ENCODE measurements at places on chromosomes 4 and X. TPM values are rescaled to one million over a fixed set of nuclear protein-coding genes. Genes with fewer than 3 reads are reported as not detected.

DNA sequence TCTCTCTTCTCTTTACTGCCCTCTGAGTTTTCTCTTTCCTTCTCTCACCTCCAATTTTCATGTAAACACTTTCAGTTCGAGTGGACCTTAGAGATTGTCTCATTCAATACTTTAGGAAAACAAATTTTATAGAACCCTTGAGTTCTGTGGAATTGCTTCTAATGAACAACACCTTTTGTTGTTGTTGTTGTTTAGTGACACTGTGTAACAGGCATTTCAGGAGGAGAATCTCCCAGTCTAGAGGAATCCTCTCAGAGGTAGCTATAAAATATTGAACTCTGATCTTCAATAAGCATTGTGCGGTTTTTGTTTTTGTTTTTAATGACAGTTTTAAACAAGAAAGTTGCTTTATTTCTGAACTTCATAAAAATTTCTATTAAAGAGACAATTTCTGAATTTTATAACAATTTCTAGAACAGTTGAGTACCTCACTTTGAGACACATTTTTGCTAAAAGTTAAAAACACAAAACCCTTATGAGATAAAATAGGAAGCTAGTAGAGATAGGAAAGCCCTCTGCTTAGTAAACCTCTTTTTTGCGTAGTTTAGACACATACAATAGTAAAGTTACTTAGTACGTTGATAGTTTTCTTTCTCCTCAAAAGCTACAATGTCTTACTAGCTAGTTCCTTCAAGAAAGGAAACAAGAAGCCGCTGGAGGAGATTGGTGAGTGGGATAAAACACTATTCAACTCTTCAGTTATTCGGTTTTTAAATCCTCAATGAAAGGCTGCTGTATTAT is 38.8 kb downstream of the CLCN3 start:
- no peak for DNase-seq
- H3K27ac ChIP-seq: peak overlapping the region; percentile 98
- H3K4me3 ChIP-seq: peak overlapping the region; percentile 68
- H3K4me1 ChIP-seq: peaks cover 47% of the 10 kb centered on the region
- H3K36me3 ChIP-seq: no peaks in the 10 kb centered on the region

TEX11 gene
- total RNA-seq: not detected

GRCh38 chrX:10591363-10592335 is 28.7 kb downstream of the MID1 start:
- no peak overlapping the region for H3K27ac ChIP-seq
- H3K4me3 ChIP-seq: no peak overlapping the region
- DNase-seq: no peak
- H3K4me1 ChIP-seq: no peaks in the 10 kb centered on the region
- no peaks in the 10 kb centered on the region for H3K27me3 ChIP-seq

- DNase-seq: no peak
- no peak overlapping the region for H3K4me3 ChIP-seq
- no peaks in the 10 kb centered on the region for H3K4me1 ChIP-seq
- H3K27me3 ChIP-seq: no peaks in the 10 kb centered on the region
These were observed 25.6 kb downstream of the CHM start for GRCh38 chrX:86021652-86022289.

GRCh38 chr4:164188236-164188635 is 565.7 kb upstream of the SMIM31 start:
- H3K4me3 ChIP-seq: no peak overlapping the region
- H3K27ac ChIP-seq: no peak overlapping the region
- H3K27me3 ChIP-seq: no peaks in the 10 kb centered on the region
- H3K36me3 ChIP-seq: no peaks in the 10 kb centered on the region
- no peaks in the 10 kb centered on the region for H3K4me1 ChIP-seq
